ENCODE measurements at places on chromosomes 3 and 15.

DNA sequence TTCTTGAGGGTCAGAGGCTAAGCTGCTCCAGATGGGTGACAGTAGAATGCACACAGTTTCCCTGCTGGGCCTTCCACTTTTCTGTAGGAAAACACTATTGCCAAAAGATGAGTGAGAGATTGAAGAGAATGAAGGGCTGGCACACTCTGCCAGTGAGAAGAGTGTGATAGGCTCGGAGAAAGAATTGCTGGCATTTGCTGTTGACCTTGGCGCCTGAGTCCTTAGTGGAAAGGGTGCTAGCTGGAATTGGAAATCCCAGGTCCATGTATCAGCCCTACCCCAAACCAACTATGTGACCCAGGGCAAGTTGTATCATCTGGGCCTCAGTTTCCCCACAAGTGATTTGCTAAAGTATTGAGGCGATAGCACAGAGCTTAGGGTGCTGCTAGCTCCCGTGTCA lies 60.1 kb upstream of the DCLK3 start:
- DNase-seq, result no peak

DNA sequence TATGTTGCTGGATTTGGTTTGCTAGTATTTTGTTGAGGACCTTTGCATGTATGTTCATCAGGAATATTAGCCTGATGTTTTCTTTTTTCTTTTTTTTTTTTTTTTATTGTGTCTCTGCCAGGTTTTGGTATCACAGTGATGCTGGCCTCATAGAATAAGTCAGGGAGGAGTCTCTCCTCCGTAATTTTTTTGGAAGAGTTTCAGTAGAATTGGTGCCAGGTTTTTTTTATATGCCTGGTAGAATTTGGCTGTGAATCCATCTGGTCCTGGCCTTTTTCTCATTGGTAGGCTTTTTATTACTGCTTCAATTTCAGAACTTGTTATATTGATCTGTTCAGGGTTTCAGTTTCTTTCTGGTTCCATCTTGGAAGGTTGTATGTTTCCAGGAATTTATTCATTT lies 165.8 kb downstream of the VPS8 start:
- no peak for DNase-seq

DNA sequence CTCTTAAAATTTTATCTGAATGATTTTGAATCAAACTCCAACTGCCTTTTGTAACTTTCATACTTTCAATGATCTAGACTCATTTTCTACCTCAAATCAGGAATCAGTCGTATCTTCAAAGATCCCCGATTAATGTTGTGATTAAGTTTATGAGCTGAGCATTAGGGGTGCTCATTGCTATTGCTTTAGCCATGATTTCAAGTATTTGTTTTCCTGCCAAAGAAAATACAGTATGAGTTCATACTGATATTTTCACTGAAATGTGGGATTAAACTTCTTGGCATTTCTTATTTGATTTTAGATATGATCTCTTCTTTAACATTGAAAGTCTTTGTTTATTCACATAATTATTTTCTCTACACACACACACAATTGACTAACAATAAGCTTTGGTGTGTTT lies 785.6 kb downstream of the NTRK3 start:
- no peak for DNase-seq

DNA sequence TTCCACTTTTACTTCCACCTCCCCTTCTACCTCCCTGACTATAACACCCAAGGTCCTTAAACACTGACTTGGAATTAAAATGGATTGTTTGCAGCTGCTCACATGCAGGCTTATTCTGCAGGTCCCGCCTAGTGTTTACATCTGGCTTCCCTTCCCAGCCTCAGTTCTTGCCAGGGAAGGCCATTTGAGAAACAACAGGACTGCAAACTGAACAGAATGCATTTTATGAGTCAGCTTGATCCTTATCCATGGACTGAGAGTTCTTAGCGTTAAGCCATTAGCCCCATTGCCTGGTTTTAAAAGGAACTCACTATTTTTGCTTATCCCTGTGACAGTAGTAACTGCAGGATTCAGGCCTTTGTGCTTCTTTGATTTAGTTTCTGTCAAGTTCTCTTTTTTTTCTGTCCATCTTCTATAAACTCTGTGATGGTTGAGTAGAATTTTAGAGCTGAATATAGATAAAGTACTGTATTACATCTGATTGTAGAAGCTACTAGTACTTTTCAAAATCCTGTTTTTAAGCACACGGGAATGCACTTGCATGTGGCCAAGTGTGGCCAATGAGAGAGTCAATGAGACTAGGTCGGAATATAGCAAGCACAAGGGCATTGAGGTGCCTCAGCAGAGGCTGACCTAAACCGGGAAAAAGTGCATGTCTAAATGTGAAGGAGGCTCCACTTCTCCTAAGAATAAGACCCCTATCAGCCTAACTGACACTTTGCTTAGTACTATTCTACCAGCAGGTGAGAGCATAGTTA lies 106.4 kb downstream of the TUSC7 start:
- no peak for DNase-seq

GRCh38 chr3:124775877-124776276 lies 45.6 kb downstream of the UMPS start:
- DNase-seq, result no peak

DNA sequence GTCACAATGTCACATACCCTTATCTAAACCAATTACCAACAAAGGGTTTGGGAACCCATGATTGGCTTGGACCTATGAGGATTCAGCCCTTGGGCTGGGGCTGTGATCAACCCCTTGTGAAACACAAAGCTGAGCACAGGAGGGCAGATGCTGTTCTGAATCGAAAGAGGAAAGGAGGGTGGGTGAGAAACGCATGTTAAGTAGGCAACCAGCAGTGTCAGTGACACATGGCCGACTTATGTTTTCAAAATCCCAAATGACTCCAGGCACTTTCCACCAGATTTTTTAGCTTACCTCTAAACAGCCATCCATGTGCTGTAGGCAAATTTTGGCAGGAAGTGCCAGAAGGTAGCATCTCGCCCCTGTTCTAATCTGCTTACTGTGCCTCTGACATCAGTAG lies 34.1 kb upstream of the KLHL25 start:
- DNase-seq, result no peak

- no peak for DNase-seq
Measured at GRCh38 chr3:61073566-61074165, 177.6 kb downstream of the FHIT start.

- DNase-seq, result no peak
Measured at GRCh38 chr3:31575448-31575847, 42.7 kb downstream of the STT3B start.

- DNase-seq, result no peak
Measured at GRCh38 chr15:78037779-78038305, 39.7 kb downstream of the TBC1D2B start.

- no peak for DNase-seq
Measured at GRCh38 chr3:182342252-182342651, 451.1 kb upstream of the ATP11B start.

- DNase-seq, result peak; percentile 33
Measured at GRCh38 chr3:53773611-53774368, 72.4 kb downstream of the CHDH start.

DNA sequence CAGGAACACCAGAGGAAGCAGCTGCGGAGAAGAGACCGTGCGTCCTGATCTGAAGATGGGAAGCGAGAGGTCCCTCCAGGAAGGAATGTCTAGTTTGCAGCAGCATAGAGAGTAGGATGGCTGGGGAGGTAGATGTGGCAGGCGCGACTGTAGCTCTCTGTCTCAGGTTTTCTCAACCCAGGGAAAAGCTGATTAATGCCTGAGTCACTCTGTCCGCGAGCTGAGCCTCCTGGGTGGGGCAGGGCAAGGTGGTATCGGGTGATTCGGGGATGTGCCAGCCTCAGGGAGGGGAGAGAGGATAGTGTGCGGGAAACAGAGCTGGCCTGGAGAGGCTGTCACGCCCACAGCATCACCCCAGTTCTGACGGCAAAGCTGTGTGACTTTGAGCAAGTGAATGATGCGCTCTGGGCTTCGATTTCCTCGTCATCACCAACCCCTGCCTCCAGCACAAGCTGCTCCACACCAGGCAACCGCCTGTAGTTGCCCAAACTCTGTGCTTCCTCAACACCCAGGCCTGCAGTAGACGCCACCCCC lies 28.4 kb downstream of the CPN2 start:
- no peak for DNase-seq

DNA sequence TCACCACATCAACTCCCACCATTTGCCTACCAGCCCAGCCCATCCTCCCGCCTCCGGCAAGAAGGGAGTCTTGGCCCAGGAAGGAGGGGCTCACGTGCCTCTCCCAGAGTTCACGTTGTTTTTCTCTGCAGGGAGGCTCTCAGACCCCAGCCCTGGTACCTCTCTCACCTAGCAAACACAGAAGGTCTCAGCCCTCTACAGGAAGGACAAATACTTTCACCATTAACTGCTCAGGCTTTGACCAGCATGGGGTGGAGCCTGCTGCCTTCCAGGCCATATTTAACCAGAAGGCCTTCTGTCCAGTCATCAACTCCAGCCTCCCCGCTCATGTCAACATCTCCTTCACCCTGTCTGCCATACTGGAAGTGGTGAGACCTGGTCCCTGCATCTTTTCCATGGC lies 19.0 kb upstream of the HTR3E start:
- no peak for DNase-seq

DNA sequence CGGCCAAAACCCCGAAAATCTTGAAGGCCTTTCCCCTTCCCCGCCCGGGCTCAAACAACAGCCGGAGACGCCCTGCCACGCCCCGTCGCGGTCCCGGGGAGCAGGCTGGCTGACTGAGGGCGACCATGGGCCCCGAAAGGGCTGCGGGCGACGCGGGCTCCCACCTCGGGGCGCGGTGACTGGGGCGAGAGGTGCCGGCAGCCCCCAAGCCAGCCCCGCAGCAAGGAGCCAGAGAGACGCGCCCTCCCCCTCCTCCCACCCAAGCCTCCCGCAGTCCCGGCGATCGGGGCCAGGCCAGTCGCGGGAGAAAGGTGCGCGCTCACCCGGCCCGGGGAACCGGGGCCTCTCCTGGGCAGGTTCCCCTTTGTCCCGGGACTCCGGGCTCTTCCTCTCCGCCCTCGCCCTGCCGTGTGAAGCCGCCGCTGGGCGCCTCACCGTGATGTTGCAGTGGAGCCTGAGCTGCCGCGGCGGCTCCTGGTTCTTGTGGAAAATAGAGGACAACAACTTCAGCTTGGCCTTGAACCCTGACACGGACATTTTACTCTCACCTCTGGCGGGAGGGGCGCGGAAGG lies 30.6 kb upstream of the ZSCAN2 start:
- peak; percentile 66 for DNase-seq

DNA sequence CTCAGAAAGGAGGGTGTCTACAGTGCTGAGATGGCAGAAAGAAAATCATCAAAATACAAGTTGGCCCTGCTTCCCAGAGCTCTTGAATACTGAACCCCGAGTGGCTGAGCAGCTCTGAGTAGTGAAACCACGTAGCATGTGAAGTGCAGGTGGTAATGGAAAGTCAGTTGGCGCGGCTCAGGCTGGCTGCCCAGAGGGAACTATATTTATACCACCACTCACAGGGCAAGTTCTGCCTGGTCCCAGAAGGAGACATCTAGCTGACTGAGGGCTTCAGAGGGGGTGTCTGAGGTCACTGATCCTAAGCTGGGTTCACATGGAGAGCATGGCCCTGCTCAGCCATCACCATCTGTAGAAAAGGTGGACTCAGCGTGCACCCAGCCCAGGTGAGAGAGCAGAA lies 129.6 kb upstream of the AGBL1 start:
- no peak for DNase-seq

DNA sequence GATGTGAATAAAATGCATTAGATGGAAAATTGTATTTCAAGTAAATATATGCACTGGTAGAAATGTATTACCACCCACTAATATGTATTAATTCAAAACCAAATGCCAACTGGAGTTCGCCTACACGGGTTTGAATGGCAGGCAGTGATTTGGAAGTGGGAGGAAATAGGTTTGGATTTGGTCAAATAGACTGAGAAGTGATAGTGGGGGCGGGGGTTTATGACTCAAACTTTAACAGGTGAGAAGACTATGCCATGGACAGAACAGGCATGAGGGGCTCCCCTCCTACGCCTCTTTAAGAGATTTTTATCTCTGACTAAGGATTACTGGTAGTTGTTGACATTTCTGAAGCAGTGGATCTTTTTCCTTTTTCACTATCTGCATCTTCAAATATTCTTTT lies 677.8 kb downstream of the NTRK3 start:
- DNase-seq, result no peak

GRCh38 chr3:114649331-114649730 lies 355.5 kb downstream of the TIGIT start:
- DNase-seq, result peak; percentile 6

DNA sequence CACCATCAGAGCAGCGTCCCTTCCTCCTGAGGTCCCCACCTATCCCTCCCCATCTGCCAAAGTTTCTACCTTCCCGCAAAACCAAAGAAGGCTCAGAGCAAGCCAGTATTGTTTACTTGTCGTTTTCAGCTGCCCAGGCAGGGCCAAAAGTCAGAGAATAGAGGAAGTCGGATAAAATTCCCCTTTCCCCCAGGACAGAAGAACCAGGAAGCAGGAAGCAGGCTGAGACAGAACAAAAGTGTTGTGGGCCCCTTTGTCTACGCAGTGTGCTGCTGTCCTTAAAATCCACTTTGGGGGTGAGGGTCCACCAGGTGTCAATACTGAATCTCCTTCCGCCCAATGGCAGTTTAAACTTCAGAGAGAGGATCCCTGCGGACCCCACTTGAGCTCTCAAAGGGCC lies 18.5 kb upstream of the RPL32 start:
- DNase-seq, result no peak

GRCh38 chr15:31169558-31169957 lies 68.0 kb upstream of the TRPM1 start:
- DNase-seq, result no peak

DNA sequence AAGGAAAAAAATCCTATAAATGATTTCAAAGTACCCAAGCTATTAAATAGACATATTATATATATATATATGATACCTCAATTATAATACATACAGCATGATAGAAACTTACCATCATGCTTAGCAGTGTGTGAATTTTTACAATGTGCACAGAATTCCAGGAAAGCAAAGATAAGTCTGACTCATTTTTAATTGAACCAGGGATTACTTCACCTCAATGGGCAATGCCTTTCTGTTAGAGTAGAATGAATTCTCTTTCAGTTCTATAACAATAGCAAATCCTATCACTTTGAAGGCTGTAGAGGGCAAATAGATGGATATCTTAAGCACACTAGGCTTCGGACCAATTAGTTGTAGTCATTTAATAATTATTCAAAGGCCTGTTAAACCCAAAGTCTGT lies 54.8 kb upstream of the P3H2 start:
- DNase-seq, result no peak

GRCh38 chr3:146035366-146035765 lies 125.6 kb downstream of the PLOD2 start:
- no peak for DNase-seq

- no peak for DNase-seq
Measured at GRCh38 chr15:29765898-29766527, 56.3 kb downstream of the TJP1 start.

- no peak for DNase-seq
Measured at GRCh38 chr15:67641453-67641852, 99.0 kb downstream of the MAP2K5 start.

All from B cell (primary cell).